Stimulated activated CD4-positive, alpha-beta T cell treated with anti-CD3 and anti-CD28 coated beads, Interleukin-15, amount 100 ng/mL, for 48 hours (primary cell): ENCODE measurements at places on chromosomes 5 and 9.

- DNase-seq: peak; percentile 10
Measured at GRCh38 chr5:171595801-171596231, 176.4 kb downstream of the FGF18 start.

- DNase-seq: peak; percentile 17
Measured at GRCh38 chr5:76401801-76402250, 1.3 kb upstream of the IQGAP2 start.

GRCh38 chr5:135964670-135965320 lies 10.0 kb upstream of the LECT2 start:
- DNase-seq: no peak

DNA sequence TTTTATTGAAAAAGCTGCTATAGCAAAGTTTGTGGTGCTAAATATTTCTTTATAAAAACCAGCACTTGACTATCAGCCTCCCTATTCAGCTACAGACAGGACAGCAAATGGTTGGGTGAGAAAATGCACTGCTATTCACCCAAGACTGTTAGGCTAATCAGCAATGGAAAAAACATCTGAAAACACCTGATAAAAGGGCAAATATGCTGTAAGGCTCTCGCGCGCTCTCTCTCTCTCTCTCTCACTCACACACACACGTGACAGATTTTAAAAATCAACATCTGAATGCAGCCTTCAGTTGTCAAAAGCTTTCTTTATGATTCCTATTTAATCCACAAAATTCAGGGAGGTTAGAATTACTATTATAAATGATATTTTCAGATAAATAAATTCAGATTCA lies 80.2 kb downstream of the HTR4 start:
- DNase-seq: no peak
